ENCODE measurements at places on chromosomes 1 and 21. TPM values are rescaled to one million over a fixed set of nuclear protein-coding genes. Genes with fewer than 3 reads are reported as not detected.

GRCh38 chr21:34065027-34065426 is 8.4 kb upstream of the MRPS6 start:
- H3K36me3 ChIP-seq, result no peaks in the 10 kb centered on the region
- no peak overlapping the region for H3K27ac ChIP-seq
- no peak for DNase-seq
- H3K4me1 ChIP-seq, result no peaks in the 10 kb centered on the region
- H3K4me3 ChIP-seq, result no peak overlapping the region

DNA sequence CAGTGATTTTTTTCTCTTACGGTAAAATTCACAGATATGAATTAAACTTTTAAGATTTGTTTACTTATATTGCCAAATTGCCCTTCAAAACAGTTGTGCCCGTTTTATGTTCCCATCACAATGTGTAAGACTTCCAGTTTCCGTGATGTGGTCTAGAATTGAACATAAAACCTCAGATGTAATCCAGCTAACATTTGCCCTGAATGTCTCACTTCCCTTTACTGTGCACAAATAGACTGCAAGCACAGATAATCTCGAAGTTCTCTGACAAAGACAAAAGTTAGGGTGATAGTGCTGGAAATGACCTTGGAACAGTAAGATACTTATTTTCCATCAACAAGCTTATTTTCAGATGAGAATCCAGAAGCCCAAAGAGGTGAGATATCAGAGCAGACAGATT is 177.5 kb downstream of the ZZZ3 start:
- DNase-seq, result no peak
- no peaks in the 10 kb centered on the region for H3K27me3 ChIP-seq
- H3K4me1 ChIP-seq, result no peaks in the 10 kb centered on the region

Gene FCRL1
- total RNA-seq, result 0.60 TPM

GRCh38 chr1:226787071-226787470 is 48.0 kb upstream of the ITPKB start:
- no peaks in the 10 kb centered on the region for H3K36me3 ChIP-seq
- H3K27ac ChIP-seq, result no peak overlapping the region
- no peaks in the 10 kb centered on the region for H3K4me1 ChIP-seq

DNA sequence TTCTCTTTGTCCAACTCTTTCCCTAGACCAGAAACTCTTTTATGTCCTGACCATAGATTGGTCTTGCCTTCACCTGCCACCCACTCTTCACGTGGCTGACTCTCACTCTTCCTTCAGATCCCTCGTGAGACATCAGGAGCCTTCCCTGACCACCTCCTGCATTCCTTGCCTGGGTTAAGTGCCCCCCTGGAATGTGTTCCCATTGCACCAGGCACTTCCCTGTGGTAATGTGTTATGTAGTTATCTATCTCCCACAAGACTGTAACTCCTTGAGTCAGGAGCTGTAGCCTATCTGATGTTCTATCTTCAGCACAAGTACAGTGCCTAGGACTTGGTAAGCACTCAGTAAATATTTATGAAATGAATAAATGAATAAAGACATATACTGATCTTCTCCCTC is 111.2 kb upstream of the CTTNBP2NL start:
- H3K4me3 ChIP-seq, result no peak overlapping the region
- no peaks in the 10 kb centered on the region for H3K4me1 ChIP-seq
- no peak overlapping the region for H3K27ac ChIP-seq
- H3K27me3 ChIP-seq, result peaks cover 12% of the 10 kb centered on the region

Gene FAAH
- total RNA-seq, result 11.7 TPM

GRCh38 chr1:186806477-186806876 is 22.3 kb upstream of the PLA2G4A start:
- no peaks in the 10 kb centered on the region for H3K36me3 ChIP-seq
- H3K4me3 ChIP-seq, result no peak overlapping the region
- H3K4me1 ChIP-seq, result no peaks in the 10 kb centered on the region
- no peak overlapping the region for H3K27ac ChIP-seq

Gene USF1
- total RNA-seq, result 93.5 TPM

DNA sequence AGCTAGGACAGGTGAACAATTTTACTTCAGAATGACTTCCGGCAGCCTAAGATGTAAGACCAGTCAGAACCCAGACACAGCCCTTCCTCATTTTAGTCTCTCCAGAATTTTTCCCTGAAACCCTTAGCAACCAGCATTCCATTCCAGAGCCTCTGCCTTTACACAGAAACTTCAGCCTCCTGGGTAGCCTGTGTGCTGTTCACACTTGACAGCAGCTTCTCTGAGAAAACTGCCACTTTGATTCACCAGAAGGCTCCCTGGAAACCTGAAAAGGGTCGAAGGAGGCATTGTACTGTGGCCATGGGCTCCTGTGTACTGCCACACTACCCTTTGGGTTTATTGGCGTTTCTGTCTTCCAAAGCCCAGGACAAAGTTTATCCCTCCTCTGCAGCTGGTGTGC is 17.4 kb downstream of the HYI start:
- no peaks in the 10 kb centered on the region for H3K27me3 ChIP-seq

Gene TRNP1
- total RNA-seq, result 0.20 TPM

DNA sequence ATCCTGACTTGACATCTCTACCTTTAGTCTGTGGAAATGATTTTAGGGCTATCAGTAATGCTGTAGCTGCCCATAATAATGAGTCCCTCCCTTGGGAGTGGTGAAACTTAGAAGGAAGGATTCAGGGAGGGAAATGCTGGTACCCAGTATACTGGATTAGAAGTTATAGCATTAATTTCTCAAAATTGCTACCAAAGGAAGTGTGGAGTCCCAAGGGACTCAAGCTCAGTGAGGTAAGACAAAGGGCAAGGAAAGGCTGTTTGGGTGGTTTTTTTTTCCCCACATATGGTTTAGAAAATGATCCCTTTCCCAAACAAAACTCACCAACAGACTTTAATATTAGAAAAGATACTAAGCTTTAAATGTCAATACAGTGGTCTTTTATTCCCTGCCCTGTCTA is 99.9 kb downstream of the CD247 start:
- no peak overlapping the region for H3K27ac ChIP-seq
- no peaks in the 10 kb centered on the region for H3K4me1 ChIP-seq
- H3K36me3 ChIP-seq, result peaks cover 21% of the 10 kb centered on the region
- no peaks in the 10 kb centered on the region for H3K27me3 ChIP-seq
- DNase-seq, result no peak

DNA sequence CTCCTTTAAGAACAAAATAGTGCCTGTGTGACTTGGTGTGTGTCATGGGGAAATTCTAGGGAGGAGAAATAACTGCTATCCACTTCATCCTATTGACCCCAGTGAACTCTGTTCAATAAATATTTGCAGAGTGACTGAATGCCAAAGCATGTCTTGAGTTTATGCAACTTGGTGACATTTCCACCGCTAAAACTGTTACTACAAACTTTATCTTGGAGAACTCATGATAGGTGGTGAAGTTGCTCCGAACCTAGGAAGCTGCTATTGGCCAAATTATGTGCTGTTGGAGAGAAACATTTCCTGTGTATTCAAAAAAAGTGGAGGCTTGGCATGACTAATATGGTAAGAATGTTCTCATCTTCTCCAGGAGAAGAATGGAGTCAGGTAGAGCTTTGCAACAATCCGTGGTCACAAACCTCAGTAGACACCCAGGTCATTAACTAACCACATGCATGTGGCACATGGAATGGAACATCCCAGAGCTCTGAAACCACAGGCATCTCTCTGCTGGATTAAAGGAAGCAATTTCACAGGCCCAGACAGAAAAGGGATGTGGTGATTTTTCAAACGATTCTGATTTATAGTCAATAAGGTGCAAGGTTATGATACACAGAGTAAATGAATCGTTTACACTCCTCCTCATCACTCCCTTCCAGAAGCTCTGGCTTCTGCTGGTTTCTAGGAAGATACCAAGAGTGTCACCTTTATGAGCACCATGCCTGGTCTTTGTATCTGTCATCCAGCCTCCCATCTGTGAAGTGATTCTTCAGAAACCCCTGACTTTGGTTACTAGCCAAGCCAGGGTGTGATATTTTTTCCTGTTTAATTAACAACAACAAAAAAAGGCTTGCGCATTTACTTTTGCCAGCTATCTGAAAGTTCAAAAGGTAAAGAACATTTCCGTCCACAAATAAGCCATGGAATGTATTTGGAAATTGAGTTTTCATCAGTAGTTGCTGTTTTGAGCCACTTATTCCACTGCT is 361.1 kb downstream of the TGFB2 start:
- no peaks in the 10 kb centered on the region for H3K4me1 ChIP-seq
- H3K27ac ChIP-seq, result no peak overlapping the region
- no peak overlapping the region for H3K4me3 ChIP-seq
- H3K27me3 ChIP-seq, result no peaks in the 10 kb centered on the region
- DNase-seq, result no peak

DNA sequence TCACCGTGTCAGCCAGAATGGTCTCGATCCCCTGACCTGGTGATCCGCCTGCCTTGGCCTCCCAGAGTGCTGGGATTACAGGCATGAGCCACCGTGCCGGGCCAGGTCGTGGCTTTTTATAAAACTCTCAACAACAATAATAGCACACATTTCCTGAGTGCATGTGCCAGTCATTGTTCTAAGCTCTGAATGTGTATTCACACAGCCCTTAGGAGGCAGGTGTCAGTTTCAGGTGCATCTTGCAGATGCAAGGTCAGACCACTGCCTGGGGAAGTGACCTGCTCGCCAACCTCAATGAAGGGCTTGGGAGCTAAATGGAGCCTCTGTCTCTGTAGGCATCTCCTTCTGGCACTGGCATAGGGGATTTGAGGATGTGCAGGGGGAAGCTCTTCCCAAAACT is 1.6 kb upstream of the LEFTY2 start:
- H3K4me3 ChIP-seq, result no peak overlapping the region
- H3K36me3 ChIP-seq, result no peaks in the 10 kb centered on the region
- DNase-seq, result no peak
- H3K27ac ChIP-seq, result no peak overlapping the region
- no peaks in the 10 kb centered on the region for H3K27me3 ChIP-seq

Gene OPRD1
- total RNA-seq, result not detected

DNA sequence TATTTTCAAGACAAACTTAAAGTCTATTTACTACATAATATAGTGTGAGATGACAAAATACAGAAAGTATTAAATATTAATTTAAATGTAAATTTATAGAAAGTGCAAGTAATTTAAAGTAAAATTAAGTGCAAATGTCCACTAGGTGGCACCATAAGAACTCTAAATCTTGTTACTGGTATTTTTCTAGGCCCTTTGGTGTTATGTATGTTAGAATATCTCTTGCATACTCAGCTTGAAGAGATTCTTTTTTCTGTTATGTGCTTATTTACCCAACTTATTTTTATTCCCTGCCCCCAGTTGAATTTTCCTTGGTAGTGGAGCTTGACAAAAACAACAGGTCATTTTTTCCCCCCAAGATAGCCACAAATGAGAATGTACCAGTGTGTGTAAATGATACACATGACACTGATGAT is 71.5 kb downstream of the RPS6KC1 start:
- H3K4me1 ChIP-seq, result no peaks in the 10 kb centered on the region
- H3K27me3 ChIP-seq, result no peaks in the 10 kb centered on the region
- DNase-seq, result no peak
- no peak overlapping the region for H3K27ac ChIP-seq
- H3K36me3 ChIP-seq, result no peaks in the 10 kb centered on the region
- no peak overlapping the region for H3K4me3 ChIP-seq

- no peaks in the 10 kb centered on the region for H3K36me3 ChIP-seq
- DNase-seq, result no peak
- H3K27me3 ChIP-seq, result no peaks in the 10 kb centered on the region
- H3K27ac ChIP-seq, result no peak overlapping the region
- no peaks in the 10 kb centered on the region for H3K4me1 ChIP-seq
- H3K4me3 ChIP-seq, result no peak overlapping the region
Observed at GRCh38 chr1:56417646-56418045, 161.7 kb downstream of the PLPP3 start.

DNA sequence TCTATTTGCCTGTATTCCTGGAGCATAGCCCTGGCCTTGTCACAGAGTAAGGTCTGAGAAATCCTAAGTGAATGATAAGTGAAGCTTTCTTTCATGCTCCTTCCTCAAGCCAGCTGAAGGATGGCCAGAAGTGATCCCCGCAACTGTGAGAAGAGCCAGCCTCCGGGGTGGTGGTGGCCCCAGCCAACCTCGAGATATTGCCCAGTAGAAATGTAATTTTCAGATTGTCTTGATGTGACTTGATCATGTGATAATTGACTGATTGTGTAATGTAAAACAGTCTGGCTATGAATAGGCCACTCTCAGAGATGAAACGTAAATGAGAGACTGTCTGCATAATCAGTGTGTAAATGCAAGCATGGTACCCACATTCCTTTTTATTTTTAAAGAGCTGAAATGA is 242.4 kb upstream of the CAMK1G start:
- no peak overlapping the region for H3K27ac ChIP-seq
- H3K27me3 ChIP-seq, result no peaks in the 10 kb centered on the region
- no peak overlapping the region for H3K4me3 ChIP-seq

Data from CD4-positive, alpha-beta T cell (primary cell).